ENCODE measurements at places on chromosomes 7 and 10.
A peak's percentile ranks its signal among the peaks of the same experiment; 100 is the strongest.

DNA sequence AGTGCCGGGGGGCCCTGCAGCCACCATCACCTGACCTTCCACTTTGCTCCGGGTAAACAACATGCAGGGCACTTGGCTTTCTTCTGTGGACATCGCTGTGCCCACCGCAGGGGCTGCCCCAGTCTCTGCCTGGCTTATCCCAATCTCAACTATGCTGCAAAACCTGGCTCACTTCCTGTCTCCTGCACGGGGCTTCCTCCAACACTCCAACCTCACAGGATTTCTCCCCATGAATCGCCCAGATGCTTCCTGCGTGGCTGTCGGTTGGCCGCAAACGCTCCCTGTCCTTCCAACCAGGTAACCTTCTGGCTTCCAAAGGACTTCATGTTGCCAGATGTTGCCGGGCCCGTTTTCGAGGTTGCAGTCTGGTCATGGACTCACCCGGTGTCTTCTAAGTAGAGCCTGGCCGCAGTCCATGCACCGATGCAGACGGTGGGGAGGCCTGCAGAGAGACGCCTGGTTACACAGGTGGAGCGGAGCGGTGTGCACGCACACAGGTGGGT is 109.0 kb downstream of the VIPR2 start:
- DNase-seq = no peak

DNA sequence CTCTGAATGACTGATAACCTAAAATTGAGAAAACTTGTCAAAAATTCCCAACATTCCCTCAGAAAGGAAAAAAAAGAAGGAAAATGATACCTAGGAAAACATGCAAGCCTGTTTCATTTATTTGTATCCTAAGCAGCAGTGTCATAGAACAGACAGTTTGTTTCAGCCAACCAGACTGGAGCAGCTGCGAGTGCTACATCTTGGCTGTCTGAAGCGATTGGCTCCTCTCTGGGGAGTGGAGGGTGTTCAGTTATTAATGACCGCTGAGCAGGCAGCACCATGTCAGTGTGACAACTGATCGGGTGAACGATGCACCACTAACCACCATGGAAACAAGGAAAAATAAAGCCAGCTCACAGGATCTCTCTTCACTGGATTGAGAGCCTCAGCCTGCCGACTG is at the start of gene LRRN3:
TSS of gene LRRN3 (plus strand) at position 282 of the 400 bp plus-strand sequence. CDS start 31,646 bp downstream, outside the sequence.
- no peak for DNase-seq

- no peak for DNase-seq
Measured at GRCh38 chr10:95793401-95794045, 37.6 kb downstream of the ENTPD1 start.

DNA sequence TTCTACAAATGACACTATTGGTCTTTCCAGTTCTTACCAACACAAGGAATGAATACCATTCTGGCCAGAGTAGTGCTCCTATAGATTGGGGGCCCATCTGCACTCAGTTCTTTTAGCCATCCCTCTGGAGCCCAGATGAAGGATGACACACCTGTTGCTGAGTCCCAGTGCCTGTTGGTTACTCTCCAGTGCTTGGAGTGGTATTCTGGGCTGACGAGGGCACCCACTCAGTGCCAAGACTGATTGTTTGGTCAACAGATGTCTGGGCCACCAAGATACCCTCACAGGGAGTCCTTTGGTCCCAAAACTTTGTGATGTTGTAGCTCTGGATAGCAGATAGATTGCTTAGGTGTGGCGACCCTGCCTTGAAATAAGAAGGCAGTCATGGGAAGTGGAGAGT is 23.7 kb upstream of the ITGA8 start:
- no peak for DNase-seq

- no peak for DNase-seq
Measured at GRCh38 chr10:132009575-132009974, 27.9 kb upstream of the BNIP3 start.

- no peak for DNase-seq
Measured at GRCh38 chr10:17143055-17143690, 13.6 kb upstream of the CUBN start.

DNA sequence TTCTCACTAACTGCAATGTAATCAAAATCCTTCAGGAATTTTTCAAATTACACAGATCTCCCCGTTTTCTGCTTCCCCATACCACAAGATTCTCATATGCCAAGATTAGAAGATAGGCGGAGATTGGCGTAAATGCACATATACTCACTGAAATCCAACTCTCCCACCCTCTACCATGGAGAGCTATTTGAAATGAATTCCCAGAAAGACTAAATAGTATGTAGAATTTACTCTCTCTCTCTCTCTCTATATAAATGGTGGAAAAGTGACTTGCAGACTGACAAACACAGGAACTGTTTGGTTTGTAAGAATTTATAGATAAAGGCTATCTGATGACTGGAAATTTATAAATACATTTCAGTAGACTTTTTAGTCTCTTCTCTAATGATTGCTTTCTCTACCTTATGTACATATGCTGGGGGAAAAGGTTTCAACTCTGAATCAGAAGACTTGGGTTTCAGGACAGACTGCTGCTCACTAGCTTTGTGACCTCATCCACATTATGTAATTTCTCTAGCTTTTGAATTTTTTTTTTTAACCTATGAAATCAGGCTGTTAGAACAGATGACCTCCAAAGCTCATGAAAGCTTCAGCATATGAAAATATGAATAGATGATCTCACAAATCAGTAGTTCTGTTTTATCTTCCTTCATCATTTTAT is 67.8 kb upstream of the CSTF2T start:
- DNase-seq = no peak

DNA sequence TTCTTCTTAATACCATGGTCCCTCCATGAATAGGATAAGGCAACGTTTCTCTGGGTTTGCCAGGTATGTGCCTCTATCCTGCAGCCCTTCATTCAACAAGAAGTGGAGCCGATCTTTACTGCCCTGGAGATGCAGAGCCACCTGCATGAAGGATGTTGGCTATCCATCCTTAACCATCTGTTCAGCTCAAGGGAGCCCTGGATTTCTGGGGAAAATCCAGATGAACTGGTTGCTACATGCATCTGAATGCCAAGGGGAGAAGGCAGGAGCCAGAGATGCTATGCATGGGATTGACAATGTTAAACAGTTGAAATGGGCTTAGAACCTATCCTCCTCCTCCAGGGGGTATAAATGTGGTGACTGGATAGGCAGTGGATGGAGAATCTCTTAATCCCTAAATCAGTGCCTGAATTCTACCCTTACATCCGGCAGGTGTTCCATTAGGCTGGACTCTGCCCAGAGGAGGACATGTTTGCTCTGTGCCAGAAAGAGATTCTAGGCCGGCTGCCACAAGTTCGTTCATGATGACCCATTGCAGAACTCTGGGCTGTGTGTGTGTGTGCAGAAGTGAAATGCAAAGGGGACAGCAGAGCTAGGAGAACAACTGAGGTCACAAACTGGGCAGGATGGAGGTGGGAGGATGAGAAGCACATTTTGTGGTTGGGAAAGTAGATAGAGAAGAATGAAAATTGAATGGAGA is 15.6 kb downstream of the CPED1 start:
- DNase-seq = no peak

- DNase-seq = peak; percentile 19
Measured at GRCh38 chr7:43758029-43758821, at the start of gene BLVRA. BLVRA (plus strand) TSS chr7:43758680; CDS start chr7:43771159, 12,479 bp downstream.

DNA sequence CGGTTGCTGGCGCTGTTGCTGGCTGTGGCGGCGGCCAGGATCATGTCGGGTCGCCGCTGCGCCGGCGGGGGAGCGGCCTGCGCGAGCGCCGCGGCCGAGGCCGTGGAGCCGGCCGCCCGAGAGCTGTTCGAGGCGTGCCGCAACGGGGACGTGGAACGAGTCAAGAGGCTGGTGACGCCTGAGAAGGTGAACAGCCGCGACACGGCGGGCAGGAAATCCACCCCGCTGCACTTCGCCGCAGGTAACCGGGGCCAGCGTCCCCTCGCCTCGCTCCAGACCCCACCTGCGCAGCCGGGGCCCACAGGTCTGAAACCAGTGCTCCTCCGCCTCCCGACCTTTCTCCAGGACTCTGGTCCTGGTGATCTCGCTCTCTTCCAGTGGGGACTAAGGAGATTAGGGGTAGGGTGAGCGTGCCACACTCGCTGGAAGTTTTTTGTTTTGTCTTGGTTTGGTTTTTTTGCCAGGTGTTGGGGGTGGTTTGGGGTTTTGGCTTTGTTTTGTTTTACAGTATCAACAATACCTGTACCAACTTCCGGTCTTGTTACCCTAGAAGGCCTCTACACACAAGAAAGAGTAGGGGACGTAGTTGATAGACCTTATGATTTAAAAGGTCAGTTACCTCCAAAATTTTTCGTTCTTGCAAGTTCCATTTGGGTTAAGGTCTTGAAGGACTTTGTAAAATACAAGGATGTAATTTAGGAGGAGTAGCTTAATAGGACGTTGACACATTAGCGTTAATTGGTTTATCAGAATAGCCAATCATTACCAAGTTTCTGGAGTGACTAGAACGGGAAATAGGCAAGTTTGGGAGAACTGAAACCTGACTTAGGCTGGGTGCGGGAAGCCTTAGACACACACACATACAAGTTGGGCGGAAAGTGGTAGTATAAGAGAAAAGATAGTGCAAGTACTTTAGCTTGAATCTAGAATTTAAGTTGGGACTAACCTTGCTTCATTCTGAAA is 704 bp downstream of the TNKS2 start:
- DNase-seq = peak; percentile 33

DNA sequence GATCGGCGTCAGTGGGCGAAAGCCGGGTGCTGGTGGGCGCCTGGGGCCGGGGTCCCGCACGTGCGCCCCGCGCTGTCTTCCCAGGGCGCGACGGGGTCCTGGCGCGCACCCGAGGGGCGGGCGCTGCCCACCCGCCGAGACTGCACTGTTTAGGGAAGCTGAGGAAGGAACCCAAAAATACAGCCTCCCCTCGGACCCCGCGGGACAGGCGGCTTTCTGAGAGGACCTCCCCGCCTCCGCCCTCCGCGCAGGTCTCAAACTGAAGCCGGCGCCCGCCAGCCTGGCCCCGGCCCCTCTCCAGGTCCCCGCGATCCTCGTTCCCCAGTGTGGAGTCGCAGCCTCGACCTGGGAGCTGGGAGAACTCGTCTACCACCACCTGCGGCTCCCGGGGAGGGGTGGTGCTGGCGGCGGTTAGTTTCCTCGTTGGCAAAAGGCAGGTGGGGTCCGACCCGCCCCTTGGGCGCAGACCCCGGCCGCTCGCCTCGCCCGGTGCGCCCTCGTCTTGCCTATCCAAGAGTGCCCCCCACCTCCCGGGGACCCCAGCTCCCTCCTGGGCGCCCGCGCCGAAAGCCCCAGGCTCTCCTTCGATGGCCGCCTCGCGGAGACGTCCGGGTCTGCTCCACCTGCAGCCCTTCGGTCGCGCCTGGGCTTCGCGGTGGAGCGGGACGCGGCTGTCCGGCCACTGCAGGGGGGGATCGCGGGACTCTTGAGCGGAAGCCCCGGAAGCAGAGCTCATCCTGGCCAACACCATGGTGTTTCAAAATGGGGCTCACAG is 1.1 kb downstream of the EGFR start:
- DNase-seq = no peak

DNA sequence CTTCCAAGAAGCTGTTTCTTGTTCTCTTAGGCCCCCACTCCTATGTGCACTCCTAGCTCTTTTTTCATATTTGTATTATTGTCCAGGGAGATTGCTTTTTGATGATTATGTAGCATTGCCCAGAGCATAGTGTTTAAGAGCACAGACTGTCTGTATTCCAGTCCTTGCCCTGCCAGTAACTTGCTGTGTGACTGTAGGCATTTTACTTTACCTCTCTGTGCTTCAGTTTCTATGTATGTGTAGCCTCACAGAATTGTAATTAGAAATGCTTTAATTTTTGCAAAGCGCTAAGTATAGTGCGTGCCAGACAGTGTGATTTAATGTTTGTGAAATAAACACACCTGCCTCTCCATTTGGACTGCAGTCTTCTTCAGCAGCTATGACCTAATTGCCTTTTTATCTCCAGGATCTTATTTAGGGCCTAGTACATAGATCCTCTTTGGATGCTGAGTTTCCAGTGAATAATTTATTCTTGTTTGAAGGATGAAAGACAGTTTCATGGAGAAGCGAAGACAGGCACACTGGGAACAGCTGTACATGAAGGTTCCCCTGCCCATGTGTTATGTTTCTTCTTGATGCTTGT is 1.4 kb downstream of the SEC23IP start:
- no peak for DNase-seq

GRCh38 chr7:131745390-131746248 is 189.2 kb upstream of the PODXL start:
- no peak for DNase-seq

DNA sequence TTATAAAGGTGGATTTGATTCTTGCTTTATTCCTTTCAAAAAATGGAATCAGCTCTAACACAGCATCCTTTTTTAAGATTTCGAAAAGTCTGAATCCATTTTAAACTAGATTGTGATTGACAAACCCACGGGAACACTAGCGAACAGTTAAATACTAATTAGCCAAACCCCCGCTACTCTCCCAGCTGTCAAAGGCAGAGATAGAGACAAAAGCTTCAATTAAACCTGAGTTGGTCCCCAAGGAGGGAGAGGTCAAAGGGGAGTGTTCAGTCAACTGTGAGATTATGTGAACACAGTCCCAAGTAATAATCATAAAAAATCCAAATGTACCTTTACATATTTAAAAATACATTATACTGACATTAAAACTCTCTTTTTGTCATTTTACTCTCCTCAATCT is 65.7 kb upstream of the TBX20 start:
- no peak for DNase-seq

DNA sequence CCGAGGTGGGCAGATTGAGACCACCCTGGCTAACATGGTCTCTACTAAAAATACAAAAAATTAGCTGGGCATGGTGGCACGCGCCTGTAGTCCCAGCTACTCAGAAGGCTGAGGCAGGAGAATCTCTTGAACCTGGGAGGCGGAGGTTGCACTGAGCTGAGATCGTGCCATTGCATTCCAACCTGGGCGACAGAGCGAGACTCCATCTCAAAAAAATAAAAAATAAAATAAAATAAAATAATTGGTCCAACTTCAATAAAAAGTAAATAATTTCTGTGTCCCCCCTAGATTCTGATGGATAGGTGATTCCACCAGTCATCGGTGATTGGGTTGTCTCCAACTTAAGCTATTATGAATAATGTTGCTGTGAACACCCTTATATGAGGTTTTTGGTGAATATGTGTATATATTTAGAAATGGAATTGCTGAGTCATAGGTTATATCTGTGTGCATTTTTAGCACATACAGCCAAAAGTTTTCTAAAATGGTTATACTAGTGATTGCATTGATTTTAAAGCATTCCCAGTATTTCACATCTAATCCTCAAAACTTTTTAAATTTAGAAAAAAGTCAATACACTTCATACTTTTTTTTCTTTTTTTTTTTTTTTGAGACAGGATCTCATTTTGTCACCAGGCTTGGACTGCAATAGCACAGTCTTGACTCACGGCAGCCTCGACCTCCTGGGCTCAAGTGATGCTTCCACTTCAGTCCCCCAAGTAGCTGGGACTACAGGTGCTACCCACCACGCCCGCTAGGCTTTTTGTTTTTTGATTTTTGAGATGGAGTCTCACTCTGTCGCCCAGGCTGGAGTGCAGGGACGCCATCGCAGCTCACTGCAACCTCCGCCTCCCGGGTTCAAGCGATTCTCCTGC is 13.7 kb upstream of the SRPK2 start:
- DNase-seq = no peak

Data from activated CD8-positive, alpha-beta memory T cell treated with anti-CD3 and anti-CD28 coated beads for 1 hour (primary cell).